ENCODE measurements at places on chromosomes 13 and 19.
A peak's percentile ranks its signal among the peaks of the same experiment; 100 is the strongest.

GRCh38 chr13:25292301-25292700 lies 5.0 kb upstream of the MTMR6 start:
- no peak for DNase-seq

- DNase-seq, result no peak
These were observed 2.0 kb upstream of the TSHZ3 start for GRCh38 chr19:31351056-31351854.

- DNase-seq, result no peak
These were observed 163.9 kb downstream of the TEX29 start for GRCh38 chr13:111484141-111484925.

DNA sequence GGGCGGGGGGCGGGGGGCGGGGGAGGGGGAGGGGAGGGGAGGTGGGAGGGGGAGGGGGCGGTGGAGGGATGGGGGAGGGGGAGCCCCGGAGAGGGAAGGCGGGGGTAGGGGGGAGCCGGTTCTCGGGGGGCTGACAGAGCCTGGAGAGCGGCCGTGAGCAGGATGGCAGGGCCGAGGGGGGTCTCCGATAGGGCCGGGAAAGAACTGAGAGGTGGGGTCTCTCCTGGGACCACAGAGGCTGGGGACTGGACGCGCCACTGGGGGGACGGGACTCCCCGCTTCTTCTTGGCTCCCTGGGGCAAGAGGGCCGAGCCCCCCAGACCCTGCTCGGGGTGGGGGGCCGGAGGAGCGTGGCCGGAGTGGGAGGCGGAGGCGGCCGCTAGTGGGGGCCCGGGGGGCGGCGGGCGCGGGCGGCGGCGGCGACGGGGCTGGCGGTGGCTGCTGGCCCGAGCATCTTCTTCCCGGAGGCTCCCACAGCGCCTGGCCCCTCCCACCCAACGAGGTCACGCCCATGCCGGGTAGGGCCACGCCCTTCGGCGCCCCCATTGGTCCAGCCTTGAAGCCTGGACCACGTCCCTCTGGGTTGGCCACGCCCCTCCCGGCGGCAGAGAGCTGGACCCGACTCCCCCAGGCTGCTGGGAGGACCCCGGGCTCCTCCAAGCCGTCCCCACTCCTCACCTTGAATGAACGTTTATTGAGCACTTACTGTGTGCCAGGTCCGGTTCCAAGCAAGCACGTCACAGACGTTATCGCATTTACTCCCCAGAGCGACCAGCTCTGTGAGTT lies at the start of gene NOVA2:
TSS of gene NOVA2 (minus strand) at position 313 of the 786 bp plus-strand sequence. CDS start 514 bp downstream, outside the sequence.
- peak; percentile 20 for DNase-seq

GRCh38 chr13:97256343-97256783 lies 34.2 kb downstream of the MBNL2 start:
- no peak for DNase-seq

- no peak for DNase-seq
These were observed 400.2 kb downstream of the KCNRG start for GRCh38 chr13:50415428-50415827.

GRCh38 chr13:102688306-102688973 lies 6.4 kb downstream of the METTL21C start:
- no peak for DNase-seq

- no peak for DNase-seq
These were observed 62.0 kb downstream of the PARP4 start for GRCh38 chr13:24450530-24450929.

GRCh38 chr13:24233351-24233901 lies 72.9 kb downstream of the SPATA13 start:
- DNase-seq, result no peak

DNA sequence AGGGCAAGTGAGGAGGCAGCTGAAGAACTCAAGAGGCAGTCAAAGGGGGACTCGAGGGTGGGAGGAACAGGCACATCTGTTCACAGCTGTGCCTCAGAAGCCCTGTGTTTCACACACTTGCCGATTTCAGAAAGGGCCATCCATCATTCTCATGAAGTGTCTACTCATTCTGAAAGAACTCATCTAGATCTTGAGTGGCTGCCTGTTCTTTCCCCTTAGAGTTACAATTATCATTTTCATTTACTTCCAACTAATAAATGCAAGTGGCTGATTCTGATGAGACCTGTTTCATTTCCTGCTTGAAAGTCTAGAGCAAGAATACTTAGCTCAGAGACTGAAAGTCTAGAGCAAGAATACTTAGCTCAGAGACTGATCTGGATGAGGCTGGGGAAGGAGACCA lies 1145.1 kb downstream of the UQCRFS1 start:
- no peak for DNase-seq

- no peak for DNase-seq
These were observed 518.2 kb upstream of the HTR2A start for GRCh38 chr13:47415048-47415447.

- no peak for DNase-seq
These were observed 18.8 kb downstream of the RFX1 start for GRCh38 chr19:13987101-13987890.

DNA sequence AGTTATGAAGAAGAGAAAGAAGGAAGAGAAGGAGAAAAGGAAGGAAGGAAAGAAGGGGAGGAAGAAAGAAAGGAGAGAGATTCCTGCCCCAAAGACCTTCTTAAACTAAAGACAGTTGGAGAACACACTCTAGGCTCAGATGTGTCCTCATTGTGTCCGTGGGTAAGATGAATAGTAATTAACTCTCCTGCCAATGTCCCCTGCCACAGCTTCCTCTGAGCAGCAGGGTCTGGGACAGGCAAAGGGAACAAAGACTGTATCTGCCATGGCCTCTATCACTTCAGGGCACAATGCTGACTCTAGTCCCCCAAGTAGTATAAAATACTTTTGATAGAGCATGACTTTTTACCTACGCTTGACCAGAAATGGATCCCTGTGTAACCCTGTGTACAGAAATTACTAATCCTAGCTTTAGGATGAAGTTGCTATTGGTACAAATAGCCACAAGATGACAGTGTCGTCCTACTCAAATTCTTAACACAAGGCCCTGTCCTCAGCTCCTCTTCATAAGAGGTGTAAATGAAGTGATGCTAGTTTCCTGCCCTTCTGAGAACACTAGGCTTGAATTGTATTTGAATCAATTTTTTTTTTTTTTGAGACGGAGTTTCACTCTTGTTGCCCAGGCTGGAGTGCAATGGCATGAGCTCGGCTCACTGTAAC lies 186.2 kb upstream of the GPR12 start:
- DNase-seq, result no peak

- DNase-seq, result no peak
These were observed 102.7 kb downstream of the ZAR1L start for GRCh38 chr13:32212421-32212820.

GRCh38 chr19:51398096-51398704 lies 7.8 kb upstream of the C19orf84 start:
- no peak for DNase-seq

- DNase-seq, result peak; percentile 22
These were observed 465.6 kb downstream of the ITGBL1 start for GRCh38 chr13:101917833-101918661.

- no peak for DNase-seq
These were observed 744 bp downstream of the ZNF805 start for GRCh38 chr19:57241176-57241575.

DNA sequence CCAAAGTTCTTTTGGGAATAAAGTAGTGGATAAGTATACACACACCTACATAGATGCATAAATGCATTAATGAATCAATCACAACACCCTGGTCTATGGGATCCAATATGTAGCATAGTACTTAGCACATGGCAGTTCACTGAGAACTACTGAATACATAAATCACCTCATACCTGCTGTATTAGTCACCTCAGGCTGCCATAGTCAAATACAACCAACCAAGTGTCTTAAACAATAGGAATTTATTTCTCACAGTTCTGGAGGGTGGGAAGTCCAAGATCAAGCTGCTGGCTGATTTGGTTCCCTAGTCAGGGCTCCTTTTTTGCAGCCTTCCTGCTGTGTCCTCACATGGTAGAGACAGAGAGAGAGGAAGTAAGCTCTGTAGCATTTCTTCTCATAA lies 228.2 kb downstream of the NHLRC3 start:
- no peak for DNase-seq

DNA sequence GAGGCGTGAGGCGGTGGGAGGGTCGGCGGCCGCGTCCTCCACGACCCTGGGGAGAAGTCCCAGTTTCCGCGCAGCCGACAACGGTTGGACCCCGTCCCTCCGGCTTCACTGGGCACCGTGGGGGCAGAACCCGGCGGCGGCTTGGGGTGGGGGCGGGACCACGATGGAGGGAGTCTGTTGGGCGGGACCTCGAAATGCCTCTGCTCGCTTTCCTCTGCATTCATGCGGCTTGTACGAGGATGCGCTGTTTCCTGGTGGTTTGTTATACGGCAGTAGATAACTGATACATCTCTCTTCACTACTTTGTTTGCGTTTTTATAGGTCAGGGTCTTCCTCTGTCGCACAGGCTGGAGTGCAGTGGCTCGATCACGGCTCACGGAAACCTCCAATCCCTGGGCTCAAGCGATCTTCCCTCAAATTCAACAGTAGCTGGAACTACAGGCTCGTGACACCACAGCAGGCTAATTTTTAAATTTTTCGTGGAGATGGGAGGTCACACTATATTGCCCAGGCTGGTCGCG lies 24.6 kb upstream of the ZNF846 start:
- DNase-seq, result no peak

DNA sequence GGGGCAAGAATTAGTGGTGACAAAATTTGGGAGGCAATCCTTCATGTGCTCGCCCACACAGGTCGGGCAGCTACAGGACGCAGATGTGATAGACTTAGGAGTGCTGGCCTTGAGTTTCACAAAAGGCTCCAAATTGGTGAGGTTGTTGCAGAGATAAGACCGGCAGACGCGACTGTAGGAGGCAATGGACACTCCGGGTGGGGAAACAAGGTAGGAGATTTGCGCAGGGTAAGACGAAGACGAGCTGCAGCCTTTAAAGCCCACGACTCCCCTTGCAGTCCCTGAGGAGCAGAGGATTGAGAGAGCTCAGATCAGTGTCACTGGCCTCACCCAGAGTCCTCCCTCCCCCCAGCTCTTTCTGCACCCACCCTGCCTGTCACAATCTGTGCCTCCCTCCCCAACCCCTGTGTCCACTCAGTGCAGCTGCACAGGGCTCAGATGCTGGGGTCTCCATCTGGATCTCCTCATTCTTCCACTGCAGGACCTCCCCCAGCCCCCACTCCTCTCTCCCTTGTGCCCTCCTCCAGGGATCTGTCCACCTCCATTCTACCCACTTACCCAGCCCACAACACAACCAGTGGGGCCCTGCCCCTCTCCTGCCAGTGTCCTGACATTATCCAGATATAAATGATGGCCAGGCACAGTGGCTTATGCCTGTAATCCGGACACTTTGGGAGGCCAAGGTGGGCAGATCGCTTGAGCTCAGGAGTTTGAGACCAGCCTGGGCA lies 6.3 kb downstream of the LYPD4 start:
- no peak for DNase-seq

DNA sequence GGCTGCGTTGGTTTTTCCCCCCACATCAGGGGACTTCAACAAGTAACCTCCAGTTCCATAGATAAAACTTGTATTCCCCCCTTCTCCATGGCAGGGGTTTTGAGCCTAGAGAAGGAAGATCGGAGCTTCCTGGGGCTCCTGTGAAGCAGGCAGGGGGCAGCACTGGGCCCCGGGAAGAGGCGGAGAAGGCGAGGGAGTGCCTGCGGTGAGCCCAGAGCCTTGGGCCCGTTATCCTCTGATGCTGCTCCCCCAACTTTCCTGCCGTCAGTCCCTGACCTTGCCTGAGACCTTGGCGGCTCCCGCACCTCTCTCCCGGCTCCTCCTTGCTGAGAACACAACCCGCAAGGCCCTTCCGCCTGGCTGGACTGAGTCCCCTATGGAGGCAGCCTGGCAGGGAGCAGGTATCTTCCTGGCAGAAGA lies 2.5 kb downstream of the LIPE start:
- no peak for DNase-seq

- DNase-seq, result no peak
These were observed 166.0 kb upstream of the UBL3 start for GRCh38 chr13:30016398-30016797.

GRCh38 chr13:113400621-113401451 lies 36.9 kb upstream of the GRTP1 start:
- peak; percentile 70 for DNase-seq

DNA sequence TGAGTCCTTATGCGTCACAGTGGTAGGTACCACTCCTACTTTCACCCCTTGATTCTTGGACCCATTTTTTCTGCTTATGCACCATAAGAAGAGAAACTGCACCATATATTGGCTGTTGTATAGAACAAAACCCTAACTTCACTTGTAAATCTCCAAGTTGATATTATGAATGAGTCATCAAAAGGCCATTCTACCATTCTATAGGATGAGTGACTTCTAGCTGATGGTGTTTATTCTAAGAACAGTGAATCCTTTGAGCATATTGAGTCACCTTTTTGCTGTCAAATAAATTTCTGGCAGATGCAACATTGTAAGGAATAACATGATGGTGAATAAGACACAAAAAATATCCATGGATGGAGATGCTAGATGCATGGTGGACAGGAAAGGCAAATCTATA lies 57.7 kb downstream of the POLR1D start:
- DNase-seq, result no peak
